ENCODE measurements at places on chromosomes 6 and 20.

DNA sequence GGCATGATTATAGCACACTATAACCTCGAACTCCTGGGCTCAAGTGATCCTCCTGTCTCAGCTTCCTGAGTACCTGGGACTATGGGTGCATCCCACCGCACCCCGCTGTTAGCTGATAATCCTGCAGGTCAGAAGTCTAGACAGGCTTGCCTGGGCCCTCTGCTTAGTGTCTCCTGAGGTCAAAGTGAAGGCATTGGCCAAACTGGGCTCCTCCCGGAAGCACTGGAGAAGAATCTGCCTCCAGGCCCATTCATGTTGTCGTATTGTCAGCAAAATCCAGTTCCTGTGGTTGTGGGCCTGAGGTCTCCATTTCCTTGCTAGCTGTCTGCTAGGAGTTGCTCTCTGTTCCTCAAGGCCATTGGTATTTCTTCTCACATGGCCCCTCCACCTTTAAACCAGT lies 6.3 kb upstream of the MROH8 start:
- no peak for DNase-seq

DNA sequence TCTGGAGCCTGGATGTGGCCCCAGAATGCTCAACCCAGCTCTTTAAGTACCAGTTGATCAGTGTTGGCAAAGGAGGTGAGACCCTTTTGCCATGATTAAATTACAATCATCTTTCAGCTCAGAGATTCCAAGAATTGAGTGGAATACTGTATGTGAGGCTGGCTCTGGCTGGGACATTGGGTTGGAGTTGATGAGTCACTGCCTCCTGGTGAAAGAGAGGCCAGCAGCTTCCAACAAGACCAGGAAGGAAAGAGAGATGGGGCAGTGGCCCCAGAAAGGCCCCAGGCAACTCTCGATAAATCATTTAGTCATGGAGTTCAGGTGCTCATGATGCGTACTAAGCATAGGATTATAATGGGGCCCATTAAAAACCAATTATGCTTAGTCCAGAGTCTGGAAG lies 2.1 kb downstream of the TGM6 start:
- DNase-seq: no peak

DNA sequence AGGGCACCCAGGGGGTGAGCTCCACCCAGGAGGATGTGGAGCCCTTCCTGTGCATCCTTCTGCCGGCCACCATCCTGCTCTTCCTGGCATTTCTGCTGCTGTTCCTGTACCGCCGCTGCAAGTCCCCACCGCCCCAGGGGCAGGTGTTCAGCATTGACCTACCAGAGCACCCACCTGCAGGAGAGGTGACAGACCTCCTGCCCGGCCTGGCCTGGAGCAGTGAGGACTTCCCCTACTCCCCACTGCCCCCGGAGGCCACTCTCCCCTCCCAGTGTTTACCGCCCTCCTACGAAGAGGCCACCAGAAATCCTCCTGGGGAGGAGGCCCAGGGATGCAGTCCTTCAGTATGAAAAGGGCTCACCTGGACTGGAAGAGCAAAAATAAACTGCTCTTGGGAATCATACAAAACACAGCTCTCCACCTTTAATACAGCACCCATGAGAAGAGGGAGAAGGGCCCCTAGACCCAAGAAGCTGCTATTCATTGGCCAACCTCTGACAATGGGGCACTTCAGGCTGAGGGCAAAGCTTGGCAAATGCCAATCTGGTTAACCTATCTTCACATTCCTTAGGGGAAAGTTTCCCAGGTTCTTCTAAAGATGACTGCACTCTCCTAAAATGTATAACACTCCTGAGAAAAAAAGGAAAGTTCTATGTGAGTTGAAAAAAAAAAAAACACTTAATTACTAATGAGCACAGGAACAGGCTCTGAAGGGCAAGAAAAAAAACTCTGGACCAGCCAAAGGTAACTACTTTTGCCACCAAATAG lies 5.0 kb downstream of the SMIM28 start:
- no peak for DNase-seq

DNA sequence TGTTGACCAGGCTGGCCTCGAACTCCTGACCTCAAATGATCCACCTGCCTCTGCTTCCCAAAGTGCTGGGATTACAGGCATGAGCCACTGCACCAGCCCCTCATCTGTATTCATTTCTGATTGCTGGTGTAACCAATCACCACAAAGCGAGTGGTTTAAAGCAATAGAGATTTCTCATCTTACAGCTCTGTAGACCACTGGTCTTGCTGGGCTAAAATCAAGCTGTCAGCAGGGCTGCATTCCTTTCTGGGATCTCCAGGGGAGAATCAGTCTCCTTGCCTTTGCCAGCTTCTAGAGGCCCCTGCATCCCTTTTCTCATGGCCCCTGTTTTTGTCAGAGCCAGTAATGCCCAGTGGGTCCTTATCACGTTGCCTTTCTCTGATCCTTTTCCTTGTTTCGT lies 49.9 kb upstream of the PMEPA1 start:
- no peak for DNase-seq

DNA sequence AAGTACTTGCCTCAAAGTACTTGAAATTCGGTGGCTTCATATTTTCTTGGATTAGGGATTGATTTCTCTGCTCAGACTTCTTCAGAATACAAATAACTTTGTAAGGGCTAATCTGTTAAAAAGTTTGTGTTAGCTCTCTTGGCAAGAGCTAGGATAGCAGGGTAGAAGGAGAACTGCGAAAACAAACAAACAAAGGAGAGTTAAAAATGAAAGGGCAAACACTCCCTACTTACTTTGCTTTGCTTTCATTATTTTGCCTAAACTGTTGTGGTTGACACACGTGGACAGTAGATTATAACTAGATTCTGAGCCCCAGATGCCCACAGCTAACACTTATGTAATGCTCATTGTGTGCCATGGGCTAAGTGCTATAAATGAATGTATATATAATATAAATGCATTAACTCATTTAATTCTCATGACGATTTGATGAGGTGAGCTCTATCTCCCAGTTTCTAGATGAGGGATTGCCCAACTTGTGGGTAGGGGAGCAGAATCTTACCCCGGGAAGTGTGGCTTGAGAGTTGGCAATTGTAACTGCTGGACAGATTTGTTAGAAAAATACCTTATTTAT lies 48.7 kb downstream of the EYA4 start:
- no peak for DNase-seq
